ENCODE measurements at places on chromosomes 16 and 17. TPM values are rescaled to one million over a fixed set of nuclear protein-coding genes. Genes with fewer than 3 reads are reported as not detected.

DNA sequence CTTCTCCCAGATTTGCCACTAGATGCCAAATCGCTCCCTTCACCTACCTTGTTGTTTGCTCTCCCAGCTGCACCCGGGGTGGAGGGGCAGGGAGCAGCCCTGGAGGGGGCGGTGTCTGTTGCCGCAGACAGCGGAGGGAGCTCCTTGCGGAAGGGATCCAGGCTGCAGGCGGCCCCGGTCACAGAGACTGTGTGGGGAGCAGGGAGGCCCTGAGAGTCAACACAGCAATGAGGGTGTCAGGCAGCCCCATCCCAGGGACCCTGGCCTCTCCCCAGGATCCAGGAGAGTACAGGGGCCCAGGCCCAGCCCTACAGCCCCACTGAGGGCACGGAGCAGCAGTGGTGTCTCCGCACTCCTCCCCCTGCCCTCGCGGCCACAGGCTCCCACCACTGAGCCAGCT lies 50.5 kb upstream of the CHMP6 start:
- DNase-seq: no peak

DNA sequence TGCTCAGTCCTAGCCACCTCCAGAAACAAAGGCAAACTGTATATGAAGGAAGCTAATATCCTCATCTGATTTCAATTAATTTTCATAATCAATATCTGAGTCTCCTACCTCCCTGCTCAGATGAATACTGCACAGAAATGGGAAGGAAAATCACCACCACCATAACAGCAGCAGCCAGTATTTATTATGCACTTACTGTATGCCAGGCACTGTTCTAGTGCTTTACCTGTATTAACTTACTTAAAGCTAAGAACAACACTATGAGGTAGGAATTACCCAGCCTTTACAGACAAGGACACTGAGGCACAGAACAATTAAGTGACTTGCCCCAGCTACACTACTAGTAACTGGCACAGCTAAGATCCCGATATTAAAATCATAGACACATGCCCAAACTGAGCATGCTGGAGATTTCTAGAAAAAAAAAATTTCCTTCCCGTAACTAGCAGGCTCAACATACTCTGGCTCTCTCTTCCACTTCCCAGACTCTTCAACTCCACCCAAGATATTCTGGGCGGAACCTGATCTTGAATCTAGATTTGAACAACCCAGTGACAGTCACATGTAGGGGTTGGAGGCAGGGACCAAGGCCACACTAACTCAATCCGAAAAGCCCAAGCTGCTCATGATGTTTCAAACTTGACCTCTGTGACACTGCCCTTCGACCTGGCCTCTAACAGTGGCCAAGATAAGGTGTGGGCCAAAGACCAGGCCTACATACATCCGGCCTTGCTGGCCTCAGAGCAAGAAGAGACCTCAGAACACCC lies 3.9 kb downstream of the TRIM25 start:
- DNase-seq: no peak

DNA sequence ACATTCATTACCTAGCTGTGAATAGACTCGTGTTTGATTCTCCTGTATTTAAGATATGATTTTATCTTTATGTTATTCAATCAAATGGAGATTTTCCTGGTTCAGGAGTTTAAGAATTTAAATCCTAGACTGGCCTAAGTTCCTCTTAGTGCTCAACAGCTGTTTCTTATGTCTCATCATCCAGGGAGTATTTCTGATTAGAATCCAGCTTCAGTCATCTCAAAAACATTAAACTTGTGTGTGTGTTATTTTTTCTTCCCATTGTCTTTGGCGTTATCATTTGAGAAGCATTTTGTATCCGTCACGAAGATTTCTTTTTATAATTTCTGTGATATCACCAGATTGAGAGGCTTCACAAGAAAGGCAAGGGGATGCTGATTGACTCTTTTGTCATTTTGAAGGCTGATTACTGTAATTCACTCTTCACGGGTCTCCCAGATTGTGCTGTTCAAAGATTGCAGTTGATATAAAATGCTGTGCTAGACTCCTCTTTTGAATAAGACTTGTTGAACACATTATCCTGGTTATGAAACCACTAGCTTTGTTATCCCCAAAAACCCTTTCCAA lies 204.8 kb downstream of the CDH8 start:
- no peak for DNase-seq

The CCNF gene
- total RNA-seq: 48.4 TPM

Measured in activated T-helper 2 cell treated with anti-CD3 and anti-CD28 coated beads, Interferon-gamma antibody, Interleukin-2, Interleukin-4, amounts not matched to agents 10 μg/mL and 5 μg/mL and 100 μg/mL, durations not matched to agents 14 hours and 24 hours and 36 hours (primary cell).